ENCODE measurements at places on chromosomes 7 and 10.

GRCh38 chr10:132630666-132631337 lies 93.2 kb downstream of the INPP5A start:
- no peak for DNase-seq

DNA sequence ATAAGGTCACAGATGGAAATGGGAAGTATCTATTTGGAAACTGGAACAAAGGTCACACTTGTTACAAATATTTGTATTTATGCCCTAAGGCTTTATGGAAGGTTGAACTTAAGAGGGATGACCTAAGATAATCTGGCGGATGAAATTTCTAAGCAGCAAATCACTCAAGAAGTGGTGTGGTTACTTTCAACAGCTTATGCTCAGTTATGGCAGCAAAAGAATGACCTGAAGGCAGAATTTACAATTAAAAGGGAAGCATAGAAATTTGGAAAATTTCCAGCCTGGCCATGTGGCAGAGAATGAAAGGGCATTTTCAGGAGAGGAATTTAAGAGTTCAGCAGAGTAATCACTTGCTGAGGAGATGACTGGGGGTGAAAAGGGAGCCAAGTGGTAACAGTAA lies 95.8 kb upstream of the TNS3 start:
- no peak for DNase-seq

DNA sequence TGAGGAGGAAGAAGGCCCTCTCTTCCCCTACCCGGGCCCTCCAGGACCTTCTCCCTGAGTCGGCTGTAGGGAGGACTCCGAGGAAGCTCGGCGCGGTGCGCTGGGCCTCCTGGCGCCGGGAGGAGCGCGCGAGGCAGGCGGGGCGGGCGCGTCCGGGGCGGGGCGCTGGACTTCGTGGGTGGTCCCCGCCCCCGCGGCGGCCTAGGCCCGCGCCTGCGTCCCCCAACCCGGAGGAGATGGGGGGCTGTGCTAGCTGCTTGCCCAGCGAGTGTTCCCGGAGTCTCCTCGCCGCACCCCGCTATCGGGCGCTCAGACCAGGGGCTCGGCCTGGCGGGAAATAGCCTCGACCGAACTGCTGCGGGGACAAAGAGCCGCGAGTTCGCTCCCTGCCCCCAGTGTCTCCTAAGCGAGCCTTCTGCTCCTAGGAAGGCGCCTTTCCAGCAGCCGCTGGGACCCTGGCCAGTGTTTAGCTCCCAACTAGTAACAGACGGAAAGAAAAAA lies 19.2 kb upstream of the SMO start:
- DNase-seq = peak; percentile 51

GRCh38 chr7:117061751-117062150 lies 108.5 kb downstream of the ST7 start:
- DNase-seq = no peak

- DNase-seq = no peak
Measured at GRCh38 chr10:109902992-109903947, 20.0 kb downstream of the XPNPEP1 start.

GRCh38 chr10:119443441-119443840 lies 99.1 kb downstream of the RGS10 start:
- DNase-seq = no peak

- no peak for DNase-seq
Measured at GRCh38 chr7:30244340-30244739, 40.1 kb upstream of the ZNRF2 start.

GRCh38 chr7:25675789-25676474 lies 447.6 kb upstream of the NPVF start:
- DNase-seq = no peak

- DNase-seq = no peak
Measured at GRCh38 chr10:111107023-111107422, 30.2 kb downstream of the ADRA2A start.

DNA sequence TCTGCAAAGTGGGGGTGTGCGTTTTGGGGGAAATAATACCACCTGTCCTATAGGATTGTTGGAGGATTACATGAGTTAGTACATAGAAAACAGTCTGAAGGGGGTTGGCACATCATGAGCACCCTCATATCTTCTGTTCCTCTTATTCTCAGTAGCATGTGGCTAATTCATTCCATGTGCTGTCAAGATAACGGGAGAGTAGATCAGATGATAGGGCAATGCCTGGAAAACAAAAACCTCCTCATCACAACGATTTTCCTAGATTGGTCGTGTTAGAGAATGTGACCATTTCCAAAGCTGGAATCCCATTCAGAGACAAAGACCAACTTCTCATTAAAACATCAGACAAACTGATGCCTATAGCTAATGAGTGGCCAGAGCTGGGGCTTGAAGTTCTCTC lies 50.6 kb downstream of the FAM241B start:
- no peak for DNase-seq
